ENCODE measurements at places on chromosomes 4 and X.

DNA sequence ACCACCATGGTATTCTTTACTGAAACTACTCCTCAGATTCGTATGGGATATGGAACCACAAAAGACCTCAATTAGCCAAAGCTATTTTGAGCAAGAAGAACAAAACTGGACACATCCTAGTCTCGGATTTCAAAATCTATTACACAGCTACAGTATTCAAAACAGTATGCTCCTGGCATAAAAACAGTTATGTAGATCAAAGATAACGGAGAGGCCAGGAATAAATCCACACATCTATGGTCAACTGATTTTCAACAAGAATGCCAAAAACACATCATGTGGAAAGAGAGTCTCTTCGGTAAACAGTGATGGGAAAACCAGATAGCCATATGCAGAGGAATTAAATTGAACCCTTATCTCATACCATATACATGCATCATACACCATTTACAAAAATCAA lies 155.3 kb downstream of the SPCS3 start:
- no peak for DNase-seq

DNA sequence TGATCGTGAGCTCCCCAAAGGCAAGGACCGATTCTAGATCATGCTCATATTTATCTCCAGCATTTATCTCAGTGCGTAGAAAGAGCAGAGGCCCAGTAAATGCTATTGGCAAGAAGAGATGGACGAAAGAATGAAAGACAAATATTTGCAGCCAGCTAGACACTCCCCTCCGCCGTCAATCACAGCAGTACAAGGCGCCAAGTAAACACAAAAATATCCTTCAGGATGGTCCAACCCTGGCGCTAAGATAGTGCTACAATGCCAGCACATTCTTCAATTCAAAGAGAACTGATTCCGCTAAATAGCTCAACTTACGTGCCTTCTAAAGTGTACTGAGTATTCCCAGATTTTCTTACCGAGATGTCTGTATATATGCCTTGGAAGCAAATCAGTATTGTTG lies 114.5 kb downstream of the DDX53 start:
- DNase-seq, result no peak

DNA sequence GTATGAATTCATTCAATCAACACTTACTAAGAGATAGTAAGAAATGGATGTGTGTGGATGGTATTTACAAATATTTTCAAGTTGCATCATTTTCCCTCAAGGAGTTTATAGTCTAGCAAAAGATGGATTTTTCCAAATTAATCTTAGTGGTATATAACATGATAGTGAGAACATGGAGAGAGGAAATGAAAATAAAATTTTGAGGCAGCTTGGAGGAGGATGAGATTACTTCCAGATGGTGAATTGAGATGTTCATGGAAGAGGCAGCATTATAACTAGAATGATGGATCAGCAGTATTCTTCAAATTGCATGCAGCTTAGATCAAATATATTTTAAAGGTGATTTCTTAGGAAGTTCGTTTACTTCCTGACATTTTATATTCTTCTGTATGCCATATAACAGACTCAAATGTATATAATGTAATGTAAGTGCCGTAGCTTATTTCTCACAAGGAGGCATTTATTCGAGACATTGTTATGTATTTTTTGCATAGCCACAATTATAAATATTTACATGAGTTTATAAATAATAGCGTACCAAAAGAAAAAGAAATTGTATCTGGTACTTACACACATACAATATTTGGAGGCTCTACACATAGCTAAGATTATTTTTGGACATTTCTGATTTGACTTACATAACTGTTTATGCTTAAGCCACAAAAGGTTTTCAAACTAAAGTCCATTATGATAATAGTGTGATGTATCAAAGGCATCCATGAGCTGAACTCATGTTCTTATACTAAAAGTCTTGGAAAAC lies 439.4 kb downstream of the SPRY1 start:
- DNase-seq, result no peak

- peak; percentile 60 for DNase-seq
These were observed 68.4 kb downstream of the ARHGEF38 start for GRCh38 chr4:105620640-105621323.

- DNase-seq, result no peak
These were observed 107.6 kb upstream of the SMIM10 start for GRCh38 chrX:134883137-134883700.

GRCh38 chrX:75421688-75422230 lies 101.1 kb downstream of the ZDHHC15 start:
- no peak for DNase-seq

- no peak for DNase-seq
These were observed 879 bp downstream of the FOXP3 start for GRCh38 chrX:49263631-49264030.

GRCh38 chr4:119559044-119559647 lies 69.5 kb downstream of the PDE5A start:
- DNase-seq, result peak; percentile 56

DNA sequence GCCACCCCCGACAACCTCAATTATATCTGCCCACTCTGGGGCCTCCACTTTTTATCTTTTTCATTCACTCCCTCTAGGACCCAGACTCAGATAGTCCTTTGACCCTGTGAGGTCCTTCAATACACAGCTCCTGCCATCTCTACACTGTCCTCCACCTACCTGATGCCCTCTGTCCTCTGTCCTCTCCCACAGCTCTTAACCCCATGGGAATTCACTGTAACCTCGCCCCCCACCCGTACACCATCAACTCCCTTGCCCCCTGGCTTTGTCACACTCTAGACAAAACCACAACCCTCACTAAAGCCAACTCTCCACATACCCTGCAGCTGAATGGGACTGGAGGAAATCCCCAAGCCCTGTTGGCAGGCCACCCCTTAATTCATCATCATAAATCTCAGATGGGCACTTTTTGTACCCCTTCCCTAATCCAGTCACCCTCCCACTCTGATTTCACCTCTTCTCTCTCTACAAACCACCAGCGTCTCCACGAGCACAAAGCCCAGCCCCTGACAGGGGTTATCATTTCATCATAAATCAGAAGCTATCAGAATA lies 52.3 kb upstream of the ENPP6 start:
- DNase-seq, result no peak

GRCh38 chrX:38233891-38234667 lies 13.4 kb upstream of the SRPX start:
- peak; percentile 1 for DNase-seq

DNA sequence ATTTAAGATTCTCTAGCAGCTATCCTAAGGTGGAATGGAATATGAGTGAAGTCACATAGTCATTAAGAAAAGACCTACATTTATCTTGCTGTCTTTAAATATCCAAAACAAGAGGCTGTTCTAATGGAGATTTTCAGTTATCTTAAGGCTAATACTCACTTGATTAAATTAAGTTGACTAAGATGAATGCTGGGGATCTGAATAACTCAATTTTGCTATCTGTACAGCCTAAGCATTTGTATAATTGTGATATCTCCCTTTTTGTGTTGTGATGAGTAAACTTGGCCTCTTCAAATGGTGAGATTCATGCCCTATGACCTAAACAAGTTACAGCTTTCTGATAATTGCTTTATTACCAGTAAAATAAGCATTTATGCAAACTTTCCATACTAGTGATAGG lies 13.6 kb upstream of the GUCY1A1 start:
- DNase-seq, result no peak

DNA sequence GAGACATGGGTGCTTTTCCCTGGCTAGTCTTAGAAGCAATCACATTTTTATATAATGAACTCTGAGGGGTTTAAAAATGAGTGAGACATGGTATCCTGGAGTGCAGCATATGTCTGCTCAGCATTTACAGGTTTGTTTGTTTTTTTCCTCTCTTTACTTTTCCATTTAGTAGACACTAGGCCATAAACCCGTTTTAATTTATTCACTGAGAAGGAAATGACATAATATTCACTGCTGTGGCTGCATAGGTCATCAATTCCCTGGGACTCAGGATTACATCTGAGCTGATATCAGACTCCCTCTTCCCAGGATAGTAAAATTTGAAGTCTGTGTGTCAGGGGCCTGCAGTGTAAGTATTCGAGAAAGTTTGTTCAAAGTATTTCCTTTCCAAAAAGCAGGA lies 178.9 kb upstream of the SPRY1 start:
- peak; percentile 19 for DNase-seq

DNA sequence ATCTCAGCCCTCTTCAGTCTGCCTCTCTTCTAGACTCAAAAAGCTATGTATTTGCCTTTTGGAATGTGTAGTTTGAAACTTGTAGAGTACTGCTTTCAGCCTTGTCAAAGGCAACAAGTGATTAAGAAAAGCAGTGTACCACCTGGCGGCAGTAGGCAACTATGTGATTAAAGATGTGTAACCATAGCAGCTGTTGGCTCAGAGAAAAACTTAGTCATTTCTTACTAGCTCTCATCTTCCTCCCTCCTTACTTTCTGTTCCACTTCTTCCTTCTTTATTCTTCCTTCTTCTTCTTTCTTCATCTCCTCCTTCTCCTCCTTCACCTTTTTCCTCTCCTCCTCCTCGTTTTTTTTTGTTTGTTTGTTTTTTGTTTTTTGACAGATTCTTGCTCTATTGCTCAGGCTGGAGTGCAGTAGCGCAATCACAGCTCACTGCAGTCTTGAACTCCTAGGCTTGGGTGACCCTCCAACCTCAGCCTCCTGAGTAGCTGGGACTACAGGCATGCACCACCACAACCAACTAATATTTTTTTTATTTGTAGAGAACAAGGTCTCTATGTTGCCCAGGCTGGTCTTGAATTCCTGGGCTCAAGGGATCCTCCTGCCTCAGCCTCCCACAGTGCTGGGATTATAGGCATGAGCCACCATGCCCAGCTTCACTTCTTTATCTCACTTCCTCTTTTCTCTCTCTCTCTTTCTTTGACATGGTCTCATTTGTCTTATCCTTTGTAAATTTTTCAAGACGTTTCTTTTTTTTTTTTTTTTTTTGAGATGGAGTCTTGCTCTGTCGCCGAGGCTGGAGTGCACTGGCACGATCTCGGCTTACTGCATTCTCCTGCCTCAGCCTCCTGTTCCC lies 32.6 kb downstream of the ABHD18 start:
- no peak for DNase-seq

GRCh38 chrX:122667667-122668066 lies 516.4 kb upstream of the GRIA3 start:
- DNase-seq, result no peak

DNA sequence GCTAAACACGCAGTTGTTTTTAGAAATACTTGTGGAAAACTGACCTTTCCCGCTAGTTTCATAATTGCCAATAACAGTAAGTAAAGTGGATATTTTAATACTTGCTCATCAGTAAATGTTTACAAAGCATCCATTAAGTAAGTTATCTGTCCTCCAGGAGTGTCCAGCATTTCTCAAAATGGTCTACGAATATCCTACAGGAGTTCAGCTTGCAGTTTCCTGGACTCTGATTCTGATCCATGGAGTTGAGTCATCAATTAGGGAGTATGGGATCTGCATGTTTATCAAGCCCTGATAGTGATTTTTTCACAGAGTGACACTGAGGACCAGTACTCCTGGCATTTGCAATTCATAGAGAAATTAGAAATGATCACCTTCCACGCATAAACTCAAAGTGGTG lies 325.2 kb upstream of the AADAT start:
- no peak for DNase-seq

GRCh38 chrX:149982310-149982709 lies 44.0 kb upstream of the EOLA2 start:
- DNase-seq, result peak; percentile 11

DNA sequence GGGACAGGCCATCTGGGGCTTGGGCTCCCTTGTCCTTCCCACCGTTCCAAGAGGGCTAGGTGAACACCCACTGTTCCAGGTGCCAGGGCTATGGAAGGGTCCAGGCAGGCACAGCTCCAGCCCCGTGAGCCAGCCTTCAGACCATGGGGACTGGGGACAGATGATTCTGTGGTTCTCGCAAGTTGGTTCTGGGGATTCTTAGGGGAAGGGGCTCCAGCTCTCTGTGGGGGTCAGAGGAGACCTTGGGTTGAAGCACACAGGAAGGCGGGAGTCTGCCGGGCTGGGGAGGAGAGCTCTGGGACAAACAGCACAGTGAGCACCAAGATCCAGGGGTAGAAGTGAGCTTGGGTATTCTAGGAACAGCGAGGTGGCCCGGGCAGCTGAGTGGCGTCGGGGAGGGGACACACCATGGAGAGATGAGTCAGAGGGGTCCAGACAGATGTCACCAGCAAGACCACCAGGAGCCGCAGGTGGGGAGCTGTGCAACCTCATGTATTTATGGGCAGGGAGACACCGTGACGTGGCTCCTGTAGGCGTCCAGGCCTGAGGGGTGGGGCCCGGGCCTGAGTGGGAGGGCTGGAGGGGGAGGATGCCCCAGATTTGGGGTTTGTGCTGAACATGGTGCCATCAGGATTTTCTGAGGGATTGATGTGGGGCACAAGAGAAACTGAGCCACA lies 48.8 kb upstream of the HMX1 start:
- DNase-seq, result no peak

GRCh38 chr4:150283689-150284088 lies 205.4 kb downstream of the DCLK2 start:
- DNase-seq, result no peak

DNA sequence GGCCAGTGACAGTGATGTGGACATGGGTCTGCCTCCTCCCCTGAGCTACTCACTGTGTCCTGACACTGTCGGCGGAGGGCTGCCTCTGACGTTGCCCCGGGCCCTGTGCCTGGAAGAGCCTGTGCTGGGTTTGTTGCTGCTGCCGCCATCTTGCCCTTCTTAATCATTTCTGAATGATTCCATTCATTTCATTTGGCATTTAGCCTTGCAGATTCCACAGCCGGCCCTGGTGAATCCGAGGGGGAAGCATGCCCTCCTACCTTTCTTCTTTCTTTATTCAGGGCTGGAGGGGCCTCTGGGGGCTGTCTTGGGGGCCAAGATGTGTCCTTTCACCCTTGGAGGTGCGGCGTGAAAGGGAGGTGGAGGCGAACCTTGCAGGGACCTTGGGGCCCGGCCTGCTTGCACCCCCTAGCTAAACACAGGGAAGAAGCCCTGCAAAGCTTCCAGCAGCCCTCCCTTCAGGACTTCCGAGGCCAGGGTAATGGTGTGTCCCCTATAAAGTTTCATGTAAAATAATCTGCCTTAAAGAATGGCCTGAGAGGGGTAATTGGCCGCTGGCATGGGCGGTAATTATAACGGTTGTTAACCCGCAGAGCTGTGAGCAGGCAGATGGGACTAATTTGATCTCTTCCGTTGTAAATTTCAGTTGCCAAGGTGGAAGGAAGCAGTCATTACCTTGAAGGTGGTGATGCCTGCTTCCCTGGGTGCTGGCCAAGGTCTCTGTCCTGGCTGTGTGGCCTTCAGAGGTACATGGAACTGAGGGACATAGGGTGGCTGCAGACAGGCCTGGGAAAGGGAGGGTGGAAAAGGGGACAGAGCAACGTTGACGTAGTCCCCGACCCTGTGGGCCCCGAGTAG lies 92.3 kb downstream of the PSAPL1 start:
- no peak for DNase-seq

DNA sequence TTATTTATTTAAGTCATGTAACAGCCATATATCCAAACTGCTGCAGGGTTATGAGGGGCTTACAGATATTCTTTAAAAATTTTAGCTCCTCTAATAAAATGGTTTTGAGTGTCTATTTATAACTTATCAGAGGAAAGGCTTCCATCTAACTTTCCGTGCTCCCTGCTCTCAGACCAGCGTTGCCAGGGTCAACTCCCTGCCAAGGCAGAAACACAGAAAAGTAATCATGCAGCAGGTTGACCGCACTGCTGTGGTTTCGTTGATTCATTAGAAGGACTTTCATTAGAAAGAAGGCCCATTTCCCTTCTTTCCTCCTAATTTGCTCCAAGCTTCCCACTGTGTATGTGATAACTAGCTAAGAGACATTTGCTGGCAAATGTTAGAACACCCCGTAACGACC lies 33.9 kb downstream of the BCLAF3 start:
- no peak for DNase-seq

GRCh38 chrX:100647095-100647494 lies 3.1 kb downstream of the SRPX2 start:
- no peak for DNase-seq

- peak; percentile 4 for DNase-seq
These were observed 58.9 kb upstream of the RAI2 start for GRCh38 chrX:17919896-17920446.

GRCh38 chr4:150150629-150151062 lies 72.4 kb downstream of the DCLK2 start:
- no peak for DNase-seq

All from small intestine (tissue), 16 donors.